Activated effector memory CD4-positive, alpha-beta T cell treated with Interleukin-2 at 50 U/mL for 16 hours (primary cell): ENCODE measurements at places on chromosomes 13 and 19.

- DNase-seq, result no peak
Observed at GRCh38 chr19:15479391-15480345, at the start of gene PGLYRP2. Gene PGLYRP2 (minus strand): TSS chr19:15479501. CDS start chr19:15479371, 130 bp downstream.

GRCh38 chr13:31764556-31764955, 25.2 kb downstream of the RXFP2 start:
- no peak for DNase-seq

DNA sequence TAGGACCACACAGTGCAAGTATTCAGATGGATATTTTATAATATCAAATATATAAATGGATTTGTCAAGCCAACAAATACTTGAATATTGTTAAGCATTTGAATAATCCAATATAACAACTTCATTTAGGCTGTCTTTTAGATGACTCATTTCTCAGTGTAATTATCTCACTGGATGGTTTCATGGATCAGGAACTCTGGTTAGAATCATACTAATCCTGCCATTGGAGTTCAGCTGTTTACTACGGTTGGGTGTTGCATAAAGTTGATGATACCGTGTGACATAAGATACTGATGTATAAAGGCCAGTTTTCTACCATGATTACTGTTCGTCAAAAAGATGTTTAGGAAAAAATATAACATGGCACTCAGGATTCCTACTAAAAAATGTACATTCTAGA, 196.3 kb downstream of the TSHZ3 start:
- DNase-seq, result no peak

DNA sequence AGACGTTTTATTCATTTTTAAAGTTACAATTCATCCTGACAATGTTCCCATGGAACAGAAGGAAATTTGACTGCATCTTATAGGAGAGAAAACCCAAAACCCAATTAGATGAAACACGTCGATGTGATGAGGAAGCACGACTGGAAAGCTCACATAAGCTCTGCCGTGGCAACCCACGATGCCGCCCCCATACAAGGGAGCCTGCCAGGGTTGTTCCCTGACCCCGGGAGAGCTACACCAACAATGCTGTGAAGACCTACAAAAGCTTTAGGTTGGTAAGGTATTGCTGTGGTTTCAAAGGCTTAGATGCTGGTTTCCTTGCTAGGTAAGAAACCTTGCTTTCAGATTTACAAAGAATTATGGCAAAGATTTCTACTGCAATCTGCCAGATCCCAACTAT, 393.1 kb downstream of the KLF12 start:
- DNase-seq, result no peak

DNA sequence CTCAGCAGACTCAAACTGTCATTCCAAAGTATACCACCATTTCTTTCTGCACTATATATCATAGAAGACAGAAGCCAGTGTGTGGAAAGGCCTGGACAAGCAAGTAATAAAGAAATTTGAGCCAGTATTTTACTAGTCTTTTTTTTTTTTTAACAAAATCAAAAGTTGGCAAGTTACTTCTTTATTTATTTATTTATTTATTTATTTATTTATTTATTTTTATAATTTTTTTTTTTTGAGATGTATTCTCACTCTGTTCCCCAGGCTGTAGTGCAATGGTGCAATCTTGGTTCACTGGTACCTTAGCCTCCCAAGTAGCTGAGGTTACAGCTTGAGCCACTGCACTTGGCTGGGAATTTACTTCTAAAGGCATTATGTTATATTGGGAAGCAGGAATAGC, 25.3 kb downstream of the ZNF493 start:
- no peak for DNase-seq

- DNase-seq, result no peak
Observed at GRCh38 chr13:20263393-20264044, 31.4 kb upstream of the GJB6 start.

DNA sequence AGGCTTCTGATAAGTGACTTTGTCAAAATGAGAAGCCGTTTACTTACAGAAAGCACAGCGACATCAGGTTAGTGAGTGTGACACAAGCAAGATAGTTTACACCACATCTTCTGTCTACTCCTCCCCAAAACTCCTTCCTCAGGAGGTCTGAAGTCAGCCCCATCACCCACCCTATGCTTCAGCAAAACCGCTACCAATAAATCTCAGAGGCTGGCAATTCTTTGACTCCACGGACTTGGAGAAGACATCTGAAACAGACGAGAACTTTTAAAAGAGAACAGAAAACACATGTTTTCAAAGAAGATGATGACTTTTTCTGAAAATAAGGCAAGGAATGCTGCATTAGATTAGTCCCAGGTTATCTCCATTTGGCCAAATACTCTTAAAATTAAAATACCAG, 261.1 kb downstream of the TBC1D4 start:
- no peak for DNase-seq

DNA sequence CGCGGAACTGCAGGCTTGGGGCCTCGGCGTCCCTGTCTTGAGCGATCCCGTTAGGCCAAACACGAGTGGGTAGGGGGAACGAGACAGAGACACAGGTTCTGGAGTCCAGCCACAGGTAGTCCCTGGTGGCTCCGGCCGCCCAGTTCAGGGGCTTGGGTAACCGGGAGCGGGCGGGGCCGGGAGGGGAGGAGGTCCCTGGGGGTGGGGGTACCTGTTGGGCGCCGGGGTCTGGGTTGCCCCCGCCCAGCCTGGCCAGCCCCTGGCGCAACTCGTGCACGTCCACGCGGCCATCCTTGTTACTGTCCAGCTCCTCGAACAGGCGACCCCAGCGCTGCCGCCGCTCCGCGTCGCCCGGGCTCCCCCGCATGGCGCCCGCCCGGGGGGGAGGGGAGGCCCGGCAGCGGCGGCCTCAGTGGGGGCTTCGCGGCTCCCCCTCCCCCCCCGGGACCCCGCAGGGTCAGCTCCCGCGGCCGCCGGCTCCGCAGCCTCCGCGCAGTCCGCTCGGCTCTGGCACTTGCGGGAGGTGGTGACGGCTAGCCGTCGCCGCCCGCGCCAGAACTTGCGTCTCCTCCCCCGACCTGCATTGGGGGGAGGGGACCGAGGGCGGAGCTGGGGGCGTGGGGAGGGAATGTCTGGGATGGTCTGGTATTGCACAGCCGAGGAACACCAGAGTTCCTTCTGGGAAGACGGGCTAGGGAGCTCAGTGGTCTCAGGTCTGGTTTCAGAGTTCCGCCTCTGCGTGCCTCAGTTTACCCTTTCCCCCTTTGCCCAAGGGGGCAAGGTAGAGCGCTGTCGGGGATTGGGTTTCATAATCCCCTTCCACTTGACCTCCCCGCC, at the start of gene SLC25A23:
Gene SLC25A23 (minus strand): TSS at position 531 of the 837 bp plus-strand sequence. CDS start 164 bp downstream, at position 367.
- peak; percentile 31 for DNase-seq

GRCh38 chr13:75581874-75582640, 32.5 kb downstream of the UCHL3 start:
- no peak for DNase-seq

- no peak for DNase-seq
Observed at GRCh38 chr19:32336259-32337083, 8.9 kb upstream of the ZNF507 start.

DNA sequence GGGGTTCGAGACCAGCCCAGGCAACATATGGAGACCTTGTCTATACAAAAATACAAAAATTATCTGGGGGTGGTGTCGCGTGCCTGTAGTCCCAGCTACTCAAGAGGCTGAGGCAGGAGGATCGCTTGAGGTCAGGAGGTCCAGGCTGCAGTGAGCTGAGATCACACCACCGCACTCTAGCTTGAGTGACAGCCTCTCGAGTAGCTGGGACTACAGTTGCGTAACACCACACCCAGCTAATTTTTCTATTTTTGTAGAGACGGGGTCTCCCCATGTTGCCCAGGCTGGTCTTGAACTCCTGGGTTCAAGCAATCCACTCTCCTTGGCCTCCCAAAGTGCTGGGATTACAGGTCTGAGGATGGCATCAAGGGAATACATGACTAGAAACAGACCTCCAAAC, 30.8 kb upstream of the MUC16 start:
- DNase-seq, result no peak

DNA sequence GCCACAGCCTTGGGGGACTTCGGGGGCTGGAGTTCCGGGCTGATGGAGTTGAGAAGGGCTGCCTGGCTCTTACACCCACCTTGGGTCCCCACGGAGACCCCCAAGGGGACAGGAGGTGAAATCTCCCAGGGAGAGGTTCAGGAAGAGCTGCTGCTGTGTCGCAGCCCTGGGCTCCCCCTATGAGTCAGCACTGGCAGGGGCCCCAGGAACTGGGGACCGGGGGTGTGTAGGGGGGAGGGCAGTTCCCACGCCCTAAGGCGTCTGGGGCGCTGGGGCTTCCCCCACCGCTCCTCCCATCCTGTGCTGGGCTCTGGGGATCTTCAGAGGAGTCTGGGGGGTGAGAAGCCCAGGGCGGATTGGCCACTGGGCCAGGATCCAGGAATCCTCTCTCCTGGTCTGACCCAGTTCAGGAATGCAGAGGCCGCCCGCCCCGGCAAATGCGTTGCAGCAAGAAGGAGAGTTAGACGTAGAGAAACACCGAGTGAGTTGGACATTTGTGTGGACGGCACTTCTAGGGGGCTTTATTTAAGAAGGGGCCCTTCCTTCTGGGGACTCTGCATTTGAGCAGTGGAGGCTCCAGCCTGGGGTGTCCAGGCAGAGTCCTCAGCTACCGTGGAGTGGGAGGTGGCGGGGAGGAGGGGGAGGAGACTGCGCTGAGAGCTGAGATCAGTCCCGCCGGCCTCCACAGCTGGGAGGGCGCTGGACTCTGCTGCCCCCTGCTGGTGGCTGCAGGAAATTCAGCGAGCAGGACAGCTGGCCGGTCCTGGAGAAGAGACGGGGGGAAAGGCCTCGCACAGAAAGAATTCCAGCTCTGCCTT, 15.0 kb upstream of the NANOS3 start:
- DNase-seq, result peak; percentile 81

GRCh38 chr19:28920269-28921066, 292.5 kb downstream of the UQCRFS1 start:
- DNase-seq, result no peak

GRCh38 chr19:33239223-33239975, 13.7 kb upstream of the SLC7A10 start:
- no peak for DNase-seq

DNA sequence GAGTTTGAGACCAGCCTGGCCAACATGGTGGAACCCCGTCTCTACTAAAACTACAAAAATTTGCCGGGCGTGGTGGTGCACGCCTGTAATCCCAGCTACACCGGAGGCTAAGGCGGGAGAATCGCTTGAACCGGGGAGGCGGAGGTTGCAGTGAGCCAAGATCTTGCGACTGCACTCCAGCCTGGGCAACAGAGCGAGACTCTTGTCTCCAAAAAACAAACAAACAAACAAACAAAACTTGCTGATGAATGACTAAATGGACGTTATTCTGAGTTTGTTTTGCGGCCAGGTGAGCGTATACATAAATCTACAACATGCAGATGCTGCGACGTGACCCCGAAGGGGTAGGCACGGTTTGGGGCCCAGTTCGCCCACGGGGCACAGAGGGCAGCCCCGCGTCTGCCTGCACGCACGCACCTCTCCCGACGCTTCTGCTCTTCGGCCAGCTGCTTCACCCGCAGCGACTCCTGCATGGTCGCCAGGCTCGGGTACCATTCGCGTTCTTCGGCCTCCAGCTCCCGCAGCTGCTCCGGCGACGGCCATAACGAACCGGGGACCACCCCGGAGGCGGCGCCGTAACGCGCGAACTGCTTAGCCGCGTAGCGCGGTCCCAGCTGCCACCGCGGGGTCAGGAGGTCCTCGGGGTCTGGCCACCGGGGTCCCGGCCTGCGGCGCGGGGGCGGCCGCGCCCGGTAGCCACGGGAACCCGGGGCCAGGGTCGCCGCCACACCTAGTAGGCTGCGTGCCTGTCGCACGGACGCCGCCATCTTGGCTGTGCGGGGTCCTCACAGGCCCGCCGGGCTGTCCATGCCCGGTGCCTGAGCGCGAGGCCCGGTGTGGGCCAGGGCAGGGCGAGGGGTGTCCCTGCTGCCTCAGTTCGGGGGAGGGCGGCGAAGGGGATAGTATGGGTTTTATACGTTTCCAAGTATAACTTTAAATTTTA, at the start of gene GADD45GIP1:
Gene GADD45GIP1 (minus strand): TSS at position 778 of the 943 bp plus-strand sequence. CDS start 11 bp downstream, at position 767.
- peak; percentile 80 for DNase-seq

GRCh38 chr13:51879133-51879532, 17.4 kb downstream of the CCDC70 start:
- DNase-seq, result no peak

DNA sequence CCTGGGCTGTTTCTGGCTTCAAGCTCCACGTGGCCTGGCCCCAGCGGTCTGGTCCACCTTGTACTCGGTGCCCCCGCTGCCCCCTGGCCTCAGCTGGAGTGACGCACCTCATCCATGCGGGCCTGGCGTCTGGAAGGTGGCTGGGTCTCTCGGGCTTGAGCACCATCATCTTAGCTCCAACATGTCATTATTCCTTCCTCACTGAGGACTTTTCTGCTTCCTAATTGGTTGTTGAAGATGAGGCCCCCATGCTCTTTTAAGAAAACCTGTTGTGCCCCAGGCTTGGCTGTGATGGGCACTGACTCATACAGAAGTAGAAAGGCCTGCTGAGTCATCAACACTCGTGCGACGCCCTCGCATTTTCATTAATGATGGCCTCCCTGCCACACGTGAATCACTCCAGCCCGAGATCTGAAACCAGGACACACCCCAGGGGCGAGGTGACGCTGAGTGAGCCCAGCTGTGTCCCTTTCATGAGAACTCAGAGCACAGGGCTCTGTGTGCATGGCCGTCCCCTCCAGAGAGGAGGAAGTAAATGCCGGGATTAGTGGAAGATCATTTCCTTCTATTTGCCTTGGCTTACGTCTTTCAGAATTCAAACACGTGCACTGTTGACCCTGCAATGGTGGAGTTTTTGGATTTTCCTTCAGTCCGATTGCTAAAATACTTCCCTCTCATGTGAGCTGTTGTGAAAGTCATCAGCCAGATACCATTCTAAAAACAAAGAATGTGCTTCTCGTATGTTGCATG, 14.0 kb upstream of the GJA3 start:
- peak; percentile 48 for DNase-seq

DNA sequence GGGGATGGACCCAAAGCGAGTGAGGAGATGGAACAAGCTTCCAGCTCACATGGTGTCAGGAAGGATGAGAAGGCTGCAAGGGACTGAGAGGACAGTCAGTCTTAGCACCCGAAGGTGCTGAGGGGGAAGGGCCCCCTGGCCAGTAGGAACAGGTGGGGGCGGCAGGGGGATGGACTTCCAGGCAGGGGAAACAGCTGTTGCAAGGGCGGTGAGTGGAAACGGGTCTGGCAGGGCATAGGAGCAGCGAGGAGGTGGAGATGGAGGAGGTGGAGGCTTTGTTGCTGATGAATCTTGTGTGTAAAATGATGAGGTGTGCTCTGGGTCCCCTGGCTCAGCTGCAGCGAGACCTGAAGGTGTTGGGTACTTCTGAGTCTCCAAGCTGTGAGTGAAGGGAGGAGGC, 1.2 kb downstream of the MAP1S start:
- DNase-seq, result no peak
